Muscle of leg (tissue), 16 donors: ENCODE measurements at places on chromosomes 12 and 14. TPM values are rescaled to one million over a fixed set of nuclear protein-coding genes. Genes with fewer than 3 reads are reported as not detected.

DNA sequence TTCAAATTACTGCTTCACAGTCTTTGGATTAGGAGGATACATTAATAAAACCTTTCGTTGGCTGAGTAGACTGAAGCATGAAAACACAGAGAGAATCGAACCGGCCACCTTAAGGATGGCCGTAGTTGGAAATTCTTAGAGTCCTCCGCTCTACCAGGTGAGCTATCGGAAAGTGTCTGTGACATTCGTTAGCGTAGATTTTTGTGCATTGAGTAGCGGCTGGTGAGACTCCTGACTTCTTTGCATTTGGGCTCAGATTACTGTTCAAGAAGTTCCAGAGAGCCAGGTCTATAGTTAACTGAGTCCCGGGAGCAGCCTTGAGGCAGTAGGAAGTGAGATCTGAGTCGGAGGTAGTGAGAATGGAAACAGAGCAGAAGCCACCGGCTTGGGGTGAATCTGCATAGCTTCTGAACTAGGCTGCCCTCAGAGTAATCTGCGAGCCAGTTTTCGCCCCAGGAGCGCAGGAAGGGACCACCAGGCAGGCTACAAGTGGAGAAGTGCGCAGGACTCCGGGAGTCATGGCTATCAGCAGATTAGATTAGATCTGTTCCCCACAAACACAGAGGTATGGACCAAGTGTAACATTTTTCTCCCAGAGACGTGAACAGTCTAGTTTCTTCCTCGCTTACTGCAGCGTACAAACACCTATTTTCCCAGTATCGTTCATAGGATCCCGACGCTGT lies 11.0 kb downstream of the OR6S1 start:
- no peak for DNase-seq

Gene KIF26A
- 7.4 TPM for total RNA-seq

DNA sequence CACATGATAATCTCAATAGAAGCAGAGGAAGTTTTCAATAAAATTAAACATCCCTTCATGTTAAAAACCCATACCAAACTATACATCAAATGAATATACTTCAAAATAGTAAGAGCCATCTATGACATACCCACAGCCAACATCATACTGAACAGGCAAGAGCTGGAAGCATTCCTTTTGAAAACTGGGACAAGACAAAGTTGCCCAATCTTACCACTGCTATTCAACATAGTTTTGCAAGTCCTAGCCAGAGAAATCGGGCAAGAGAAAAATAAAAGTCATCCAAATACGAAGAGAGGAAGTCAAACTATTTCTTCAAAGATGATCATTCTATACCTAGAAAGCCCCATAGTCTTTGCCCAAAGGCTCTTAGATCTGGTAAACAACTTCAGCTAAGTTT lies 454.7 kb upstream of the PRICKLE1 start:
- DNase-seq = no peak

Gene ZNF410
- total RNA-seq = 41.5 TPM

DNA sequence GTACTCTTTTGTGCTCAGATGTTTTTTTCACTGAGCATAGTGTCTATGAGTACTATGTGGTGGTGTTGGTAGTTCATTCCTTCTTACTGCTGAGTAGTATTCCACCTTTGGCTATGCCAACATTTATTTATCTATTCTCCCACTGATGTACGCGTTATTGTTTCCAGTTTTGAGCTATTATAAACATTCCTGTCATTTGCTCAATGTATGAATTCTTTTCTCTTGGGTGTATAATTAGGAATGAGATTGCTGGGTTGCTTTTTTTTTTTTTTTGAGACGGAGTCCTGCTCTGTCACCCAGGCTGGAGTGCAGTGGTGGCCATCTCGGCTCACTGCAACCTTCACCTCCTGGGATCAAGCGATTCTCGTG lies 37.5 kb upstream of the SLC2A3 start:
- DNase-seq = no peak

- DNase-seq = peak; percentile 3
Observed at GRCh38 chr12:15428632-15429031, 106.3 kb downstream of the PTPRO start.
